ENCODE measurements at places on chromosomes 3 and 15.

GRCh38 chr3:9732740-9733115 lies 1.2 kb downstream of the BRPF1 start:
- no peak for DNase-seq

DNA sequence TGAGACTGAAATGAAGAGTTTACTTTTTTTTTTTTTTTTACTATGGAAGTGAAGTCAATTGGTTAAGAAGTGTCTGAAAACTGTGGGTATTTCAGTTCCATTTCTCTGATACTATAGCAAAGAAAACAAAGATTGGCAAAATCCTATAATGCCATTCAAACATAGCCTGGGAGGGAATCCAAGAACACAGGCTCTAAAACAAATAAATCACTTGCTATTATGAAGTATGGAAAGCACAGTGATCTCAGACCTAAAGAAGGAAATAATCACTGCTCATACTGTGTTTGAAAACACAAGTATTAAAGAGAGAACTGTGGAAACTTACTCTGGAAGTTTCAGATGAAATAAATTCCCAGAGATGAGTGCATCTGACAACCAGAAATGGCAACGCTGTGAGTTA lies 12.0 kb downstream of the SAMMSON start:
- DNase-seq = no peak

DNA sequence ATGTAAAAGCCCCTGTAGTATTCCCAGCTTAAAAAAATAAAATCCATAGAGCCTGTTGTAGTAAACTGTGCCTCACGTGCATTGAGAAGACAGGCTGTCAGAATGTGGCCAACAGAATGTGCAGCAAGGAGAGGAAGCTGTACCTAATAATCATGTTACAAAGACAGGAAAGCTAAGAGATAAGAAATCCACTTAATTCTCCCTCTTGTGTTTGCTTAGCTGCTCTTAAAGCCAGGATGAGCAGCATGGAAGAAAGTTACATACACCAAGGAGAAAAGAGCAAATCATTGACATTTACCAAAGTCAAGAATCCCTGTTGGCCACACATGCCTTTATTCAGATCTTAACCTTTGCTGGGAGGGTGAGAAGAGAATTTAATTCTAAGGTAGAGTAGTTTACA lies 85.9 kb downstream of the TNIK start:
- no peak for DNase-seq

DNA sequence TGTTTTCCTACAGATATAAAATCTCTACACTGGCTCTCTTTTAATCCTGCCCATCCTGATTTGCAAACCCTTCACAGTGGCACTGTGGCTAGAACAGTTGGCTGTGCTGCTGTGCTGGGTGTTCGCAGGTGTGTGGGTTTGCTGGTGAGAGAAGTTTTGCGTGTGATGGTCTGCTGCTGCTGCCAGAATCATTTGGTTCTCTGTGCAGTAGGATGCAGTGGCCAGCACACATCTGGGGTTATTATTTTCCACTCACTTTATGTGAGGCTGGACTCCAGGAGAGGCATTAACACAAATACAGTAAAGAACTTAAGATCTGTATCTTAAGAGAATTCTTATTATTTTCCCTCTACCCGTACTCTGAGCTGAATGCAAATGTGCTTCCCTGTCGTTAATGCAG lies 16.0 kb upstream of the PSMD6 start:
- no peak for DNase-seq

- DNase-seq = no peak
Observed at GRCh38 chr3:195135917-195136316, 135.0 kb downstream of the XXYLT1 start.

DNA sequence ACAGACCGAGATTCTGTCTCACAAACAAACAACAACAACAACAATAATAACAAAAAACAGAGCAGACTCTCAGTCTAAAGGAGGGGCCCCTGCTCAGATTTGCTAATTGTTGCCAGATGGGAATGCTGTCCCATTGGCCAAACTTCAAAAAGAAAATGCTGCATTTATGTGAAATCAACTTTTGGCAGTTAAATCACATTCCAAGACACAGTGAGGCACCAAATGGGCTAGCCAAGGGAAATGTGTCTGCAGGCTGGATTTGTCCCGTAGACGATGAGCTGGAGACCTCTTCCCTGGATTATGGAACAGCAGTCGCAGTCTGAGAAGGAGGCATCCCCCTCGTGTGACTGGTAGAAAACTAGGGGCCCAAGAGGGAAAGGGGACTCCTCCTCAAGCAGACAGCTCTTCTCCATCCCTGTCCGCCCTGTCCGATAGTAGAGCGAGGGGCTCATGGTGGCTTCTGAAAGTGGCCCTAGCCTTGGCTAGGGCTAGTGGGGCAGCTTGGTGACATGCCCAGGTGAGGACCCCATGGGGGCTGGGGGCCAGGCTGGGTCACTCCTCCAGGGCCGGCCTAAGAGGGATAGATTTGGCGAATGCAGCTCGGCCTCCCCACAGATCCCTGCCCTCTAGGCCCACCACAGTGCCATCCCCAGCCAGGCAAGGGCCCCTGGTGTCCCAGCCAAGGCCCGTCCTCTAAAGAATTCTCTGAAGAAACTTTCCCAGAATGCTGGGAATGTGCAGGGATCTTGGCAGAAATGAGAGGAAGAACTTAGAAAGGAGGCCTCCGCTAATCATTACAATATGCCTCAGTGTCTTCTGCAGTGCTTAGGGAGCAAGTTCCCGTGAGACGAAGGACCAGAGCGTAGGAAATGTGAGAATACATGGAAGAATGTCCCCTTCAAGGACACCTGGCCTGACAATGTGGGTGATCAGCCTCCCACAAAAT lies 2.0 kb downstream of the SLC22A14 start:
- no peak for DNase-seq

Data from NCI-H2171 (cell line).